ENCODE measurements at places on chromosomes 13 and 19.
A peak's percentile ranks its signal among the peaks of the same experiment; 100 is the strongest.

GRCh38 chr13:108437496-108437895 is 168.0 kb downstream of the TNFSF13B start:
- no peak for DNase-seq

DNA sequence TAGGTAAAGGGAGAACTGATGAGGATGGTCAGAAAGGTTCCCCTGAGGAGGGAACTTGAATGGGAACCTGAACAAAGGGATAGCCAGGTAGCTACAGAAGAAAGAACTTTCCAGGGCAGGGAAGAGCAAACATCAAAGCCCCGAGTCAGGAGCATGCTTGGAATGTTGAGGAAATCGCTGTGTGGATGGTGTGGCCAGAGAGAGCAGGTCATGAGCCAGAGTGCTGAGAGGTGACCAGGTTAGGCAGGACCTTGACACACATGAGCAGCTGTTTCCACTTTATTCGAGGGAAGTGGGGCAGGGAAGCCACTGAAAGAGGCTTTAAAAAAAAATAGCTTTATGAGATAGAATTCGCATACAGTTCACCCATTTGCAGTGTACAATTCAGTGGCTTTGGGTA is 4.4 kb downstream of the RAB8A start:
- no peak for DNase-seq

GRCh38 chr13:66958611-66959010 is 271.5 kb downstream of the PCDH9 start:
- DNase-seq = no peak

DNA sequence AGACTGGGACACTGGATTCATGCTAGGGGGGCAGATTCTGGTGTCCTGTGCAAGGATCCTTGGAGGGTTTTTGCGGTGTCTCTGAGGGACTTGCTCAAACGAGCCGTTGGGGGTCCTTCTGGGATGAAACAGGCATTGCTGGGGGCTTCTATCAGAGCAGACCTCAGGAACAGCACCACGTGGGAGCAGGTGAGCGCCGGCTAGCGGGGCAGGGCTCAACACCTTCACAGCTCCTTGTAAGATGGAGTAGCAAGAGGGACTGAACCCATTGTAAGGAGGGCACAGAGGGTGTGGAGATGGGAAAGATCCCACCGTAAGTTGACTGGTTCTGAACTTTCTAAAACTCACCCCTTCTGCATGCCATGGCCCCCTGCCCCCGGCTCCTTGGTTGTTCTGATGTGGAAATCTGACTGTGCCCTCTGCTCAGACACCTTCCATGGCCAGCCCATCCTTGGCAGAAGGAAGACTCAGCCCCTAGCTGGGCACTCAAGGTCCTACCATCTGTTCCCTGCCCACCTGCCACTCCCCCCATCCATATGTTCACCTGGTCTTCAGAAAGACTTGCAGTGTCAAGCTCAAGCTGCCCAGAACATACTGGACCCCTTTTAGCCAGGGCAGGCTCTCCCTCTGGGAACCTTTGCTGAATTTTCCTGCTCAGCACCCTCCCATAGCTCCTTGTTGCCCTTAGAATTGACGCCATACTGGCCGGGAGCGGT is 1.2 kb downstream of the SLC27A1 start:
- no peak for DNase-seq

GRCh38 chr19:38952395-38953165 is 21.8 kb downstream of the MRPS12 start:
- DNase-seq = peak; percentile 65

- no peak for DNase-seq
These were observed 110.2 kb downstream of the TEX26 start for GRCh38 chr13:31042481-31043165.

GRCh38 chr19:41123716-41124294 is 9.6 kb downstream of the CYP2F1 start:
- no peak for DNase-seq

- peak; percentile 81 for DNase-seq
These were observed 11.6 kb upstream of the NFIX start for GRCh38 chr19:12983542-12984142.

DNA sequence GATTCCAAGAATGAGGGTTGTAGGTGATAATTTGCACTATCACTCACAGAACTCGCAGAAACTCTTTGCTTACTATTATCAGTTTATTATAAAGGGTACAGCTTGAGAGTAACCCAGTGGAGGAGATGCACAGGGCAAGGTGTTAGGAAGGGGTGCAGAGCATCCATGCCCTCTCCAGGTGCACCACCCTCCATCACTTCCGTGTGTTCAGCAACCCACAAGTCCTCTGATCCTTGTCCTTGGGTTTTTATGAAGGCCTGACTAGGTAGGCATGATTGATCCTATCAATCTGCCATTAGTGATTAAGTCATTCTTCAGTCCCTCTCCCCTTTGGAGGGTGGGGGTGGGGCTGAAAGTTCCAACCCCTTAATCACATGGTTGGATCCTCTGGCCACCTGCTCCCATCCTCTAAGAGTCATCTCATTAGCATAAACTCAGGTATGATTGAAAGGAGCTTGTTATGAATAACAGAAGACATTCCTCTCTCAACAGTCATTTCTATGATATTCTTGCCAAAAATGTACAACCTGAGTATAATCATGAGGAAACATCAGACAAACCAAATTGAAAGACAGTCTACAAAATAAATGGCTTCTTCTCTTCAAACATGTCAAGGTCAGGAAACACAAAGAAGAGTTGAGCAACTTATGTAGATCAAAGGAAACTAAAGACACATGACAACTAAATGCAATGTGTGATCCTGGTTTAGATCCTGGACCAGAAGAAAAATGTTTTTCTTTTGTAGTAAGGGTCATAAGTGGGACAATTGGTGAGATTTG is 225.4 kb downstream of the PCCA start:
- DNase-seq = no peak
